ENCODE measurements at places on chromosomes 4 and X.

DNA sequence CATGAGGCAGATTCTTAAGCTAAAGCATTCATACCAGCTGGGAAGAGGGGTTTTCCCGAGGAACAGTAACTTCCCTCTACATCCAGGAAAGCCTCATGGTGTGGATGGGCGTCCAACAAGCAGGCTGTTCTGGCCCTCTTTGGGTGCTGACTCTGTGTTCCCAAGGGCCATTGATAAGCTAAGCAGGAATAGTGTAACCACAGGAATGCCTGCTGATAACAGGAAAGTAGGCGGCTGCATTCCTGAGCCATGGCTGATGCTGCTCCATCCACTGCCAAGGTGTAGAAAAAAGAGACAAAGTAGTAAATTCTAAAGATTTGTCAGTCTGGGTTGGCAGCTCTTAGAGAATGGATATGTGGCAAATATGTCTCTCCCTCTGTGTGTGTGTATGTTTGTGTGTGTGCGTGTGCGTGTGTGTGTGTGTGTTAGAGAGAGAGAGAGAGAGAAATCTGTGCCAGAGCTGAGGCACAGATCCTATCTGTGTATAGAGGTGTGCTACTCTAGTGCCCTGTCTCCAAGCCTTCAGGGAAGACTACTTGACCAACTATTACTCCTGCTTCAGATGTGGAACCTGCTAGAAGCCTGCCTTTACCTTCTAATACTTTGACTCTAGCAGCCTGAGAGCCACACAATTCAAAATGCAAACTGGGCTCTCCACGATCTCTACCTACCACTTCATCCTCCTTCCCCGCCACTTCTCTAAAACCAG, 353.1 kb upstream of the NR3C2 start:
- no peak for DNase-seq

GRCh38 chrX:9464435-9465371, at the start of gene TBL1X:
Gene TBL1X, plus strand, starts transcription at chrX:9465058. Its CDS starts 188,529 bp downstream, at chrX:9653587.
- no peak for DNase-seq

DNA sequence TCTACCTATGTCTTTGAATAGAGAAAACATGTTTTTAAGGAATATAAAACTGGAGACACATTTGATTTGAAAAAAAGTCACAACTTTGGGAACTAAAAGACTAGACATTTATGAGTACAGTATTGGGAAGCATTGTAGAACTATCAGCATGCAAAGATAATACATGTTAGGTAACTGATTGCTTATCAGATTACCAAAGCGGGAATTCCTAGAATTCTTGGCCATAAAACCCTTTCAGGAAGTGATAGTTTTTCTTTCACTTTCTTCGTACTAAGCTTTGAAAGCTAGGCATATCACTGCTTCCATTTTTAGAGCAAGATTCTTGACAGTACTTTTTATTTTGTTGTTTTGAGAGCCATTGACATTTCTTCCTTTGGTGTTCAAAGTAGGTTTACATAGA, 646.6 kb upstream of the PITX2 start:
- no peak for DNase-seq

DNA sequence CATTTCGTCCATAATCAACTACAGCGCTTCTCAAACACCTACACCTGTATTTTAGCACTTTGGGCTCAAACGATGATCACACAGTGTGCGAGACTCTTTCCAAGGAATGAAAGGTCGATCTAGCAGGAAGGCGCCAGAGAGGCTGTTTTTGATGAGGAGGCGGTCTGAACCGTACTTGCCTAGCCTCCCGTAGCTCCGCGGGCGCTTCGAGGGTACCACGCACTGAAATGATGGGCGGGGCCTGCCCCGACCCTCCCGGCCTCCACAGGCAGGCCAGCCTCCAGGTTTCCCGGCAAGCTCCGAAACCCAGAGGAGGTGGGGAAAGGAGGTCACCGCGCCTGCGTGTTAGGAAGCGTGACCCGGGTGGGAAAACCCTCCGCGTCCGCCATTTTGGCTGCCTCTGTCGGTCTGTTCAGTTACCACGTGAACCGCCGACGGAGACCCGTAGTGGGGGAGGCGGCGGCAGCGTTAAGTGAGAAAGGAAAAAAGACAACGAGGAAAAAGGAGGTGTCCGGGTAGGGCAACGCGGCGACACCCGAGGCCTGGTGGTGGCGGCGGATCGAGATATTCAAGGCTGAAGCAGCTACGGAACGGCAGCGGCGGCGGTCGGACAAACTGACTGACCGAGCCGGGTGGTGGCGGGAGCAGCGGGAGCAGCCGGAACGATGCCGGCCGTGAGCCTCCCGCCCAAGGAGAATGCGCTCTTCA, at the start of gene NAA15:
Gene NAA15 (plus strand): TSS at position 393 of the 708 bp plus-strand sequence. CDS start 273 bp downstream, at position 666.
- peak; percentile 95 for DNase-seq

DNA sequence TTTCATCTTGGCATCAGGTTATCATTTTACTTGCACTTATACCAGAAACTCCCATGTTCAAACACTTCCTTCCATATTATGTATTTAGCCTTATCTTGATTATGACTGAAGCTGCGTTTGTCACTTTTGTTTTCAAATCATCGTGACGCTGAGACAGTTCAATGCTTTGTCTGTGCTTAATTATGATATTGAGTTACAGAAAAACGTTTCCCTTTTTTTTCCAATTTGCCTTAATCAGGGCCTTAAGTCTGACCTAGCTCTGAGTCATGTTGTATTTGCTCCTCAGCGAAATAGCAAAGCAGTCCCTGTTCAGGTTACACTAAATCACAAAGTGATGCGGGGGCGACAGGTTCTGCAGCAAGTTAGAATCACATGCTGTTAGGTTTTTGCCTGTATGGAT, 254.7 kb downstream of the AFF2 start:
- no peak for DNase-seq

DNA sequence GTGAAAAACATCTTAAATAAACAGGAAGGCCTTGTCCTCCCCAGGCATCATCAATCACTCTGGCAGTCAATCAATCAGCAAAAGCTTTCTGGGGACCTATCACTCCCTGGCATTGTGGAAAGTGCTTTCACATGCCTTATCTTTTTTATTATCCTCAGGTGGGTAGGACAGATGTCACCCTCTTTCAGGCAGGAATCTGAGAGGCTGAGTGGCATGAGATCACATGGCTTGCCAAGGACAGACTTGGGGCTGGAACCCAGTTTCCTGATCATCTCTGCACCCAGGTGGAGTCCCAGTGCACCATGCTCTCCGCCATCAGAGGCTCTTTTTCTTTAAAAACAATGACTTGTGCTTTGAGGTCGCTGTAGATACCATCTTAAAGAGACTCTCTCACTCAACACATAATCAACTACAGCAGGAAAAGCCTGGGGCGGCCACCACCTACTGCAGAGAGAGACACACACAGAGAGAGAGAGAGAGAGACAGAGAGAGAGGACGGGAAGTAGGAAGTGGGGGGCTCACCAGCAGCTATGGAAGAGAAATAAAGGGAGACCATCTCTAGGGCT, 282.7 kb downstream of the PTTG2 start:
- DNase-seq, result no peak

DNA sequence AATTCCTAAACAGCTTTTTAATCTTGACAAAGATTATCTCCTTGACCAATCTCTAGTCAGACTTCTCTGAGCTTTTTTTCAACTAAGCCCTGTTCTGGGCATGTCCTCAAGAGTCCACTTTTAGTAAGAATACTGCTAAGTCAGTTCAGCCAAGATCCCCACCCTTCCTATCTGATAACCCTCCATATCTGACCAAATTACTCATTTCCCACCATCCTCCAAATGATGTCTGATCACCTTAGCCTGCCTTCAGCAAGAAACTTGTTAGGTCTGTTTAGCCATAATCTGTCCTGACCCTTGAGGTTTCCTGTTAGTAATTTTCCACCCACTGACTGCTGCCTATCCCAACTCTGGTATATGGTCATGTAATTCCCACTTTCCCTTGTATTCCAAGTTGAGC, 65.2 kb downstream of the FAM13A start:
- no peak for DNase-seq

GRCh38 chr4:52069571-52069970, 18.5 kb downstream of the SPATA18 start:
- no peak for DNase-seq

- DNase-seq, result peak; percentile 13
These were observed 964 bp downstream of the VEGFC start for GRCh38 chr4:176791591-176792325.

DNA sequence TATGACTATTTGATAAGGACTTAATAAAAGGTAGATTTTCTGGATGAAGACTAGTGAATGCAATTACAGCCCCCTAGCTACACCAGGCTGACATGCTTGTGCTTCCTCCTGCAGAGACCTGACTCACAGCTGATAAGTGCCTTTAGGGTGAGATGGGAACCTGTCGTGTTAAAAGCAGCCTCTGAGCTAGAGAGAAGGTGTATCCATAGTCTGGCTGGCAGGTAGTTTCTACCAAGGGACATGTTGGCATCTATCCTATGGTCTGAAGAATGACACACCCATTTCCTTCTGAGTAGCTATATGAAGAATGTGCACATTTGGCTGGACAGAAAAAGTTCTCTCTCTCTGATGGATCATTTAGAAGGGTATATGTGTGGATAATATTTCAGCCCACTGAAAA, 64.1 kb downstream of the PARM1 start:
- no peak for DNase-seq

DNA sequence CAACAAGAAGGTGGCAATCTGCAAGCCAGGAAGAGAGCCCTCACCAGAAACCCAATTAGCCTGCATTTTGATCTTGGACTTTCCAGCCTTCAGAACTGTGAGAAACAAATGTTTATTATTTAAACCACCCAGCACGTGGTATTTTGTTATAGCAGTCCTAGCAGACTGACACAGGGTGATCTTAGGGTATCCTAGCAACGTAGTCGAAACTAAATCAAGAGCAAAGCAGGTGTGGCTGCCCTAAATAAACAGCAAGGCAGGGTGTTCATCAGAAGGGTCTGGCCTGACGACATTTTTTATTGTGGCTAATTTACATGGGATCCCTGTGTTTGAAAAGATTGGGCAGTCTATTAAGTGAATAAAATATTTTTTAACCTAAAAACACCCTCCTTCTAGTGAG, 198.8 kb downstream of the VEGFC start:
- no peak for DNase-seq

DNA sequence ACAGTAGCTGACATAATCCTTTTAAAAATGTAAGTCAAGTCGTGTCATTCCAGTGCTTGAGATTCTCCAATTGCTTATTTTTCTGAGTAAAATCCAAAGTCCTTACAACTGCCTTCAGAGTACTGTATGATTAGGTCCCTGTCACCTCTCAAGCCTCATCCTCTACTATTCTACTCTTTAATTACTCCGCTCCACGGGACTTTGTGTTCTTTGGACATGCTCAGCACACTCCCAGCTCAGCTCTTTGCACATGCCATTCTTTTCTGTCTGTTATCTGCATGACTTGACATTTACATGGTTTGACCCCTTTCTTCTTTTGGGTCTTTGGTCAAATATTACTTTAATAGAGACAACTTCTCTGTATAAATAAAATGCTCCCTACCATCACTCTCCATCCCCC, 15.1 kb downstream of the FAM47E start:
- no peak for DNase-seq

DNA sequence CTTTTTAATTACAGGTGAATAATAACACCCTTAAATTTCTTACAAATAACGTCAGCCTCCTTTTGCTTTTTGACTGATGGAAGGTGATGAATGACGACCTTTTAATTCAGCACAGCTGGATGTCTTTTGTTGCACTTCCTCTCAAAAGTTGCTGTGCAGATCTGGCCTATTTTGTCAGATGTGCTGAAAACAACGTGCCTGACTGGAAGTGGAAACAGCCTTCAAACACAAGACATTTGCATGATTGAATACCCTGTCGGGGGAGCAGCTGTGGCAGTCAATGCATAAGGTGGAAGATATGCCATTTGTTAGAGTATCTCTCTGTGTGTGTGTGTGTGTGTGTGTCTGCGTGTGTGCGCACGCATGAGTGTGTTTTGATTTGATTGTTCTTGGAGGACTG, 579.7 kb downstream of the SPRY1 start:
- no peak for DNase-seq

DNA sequence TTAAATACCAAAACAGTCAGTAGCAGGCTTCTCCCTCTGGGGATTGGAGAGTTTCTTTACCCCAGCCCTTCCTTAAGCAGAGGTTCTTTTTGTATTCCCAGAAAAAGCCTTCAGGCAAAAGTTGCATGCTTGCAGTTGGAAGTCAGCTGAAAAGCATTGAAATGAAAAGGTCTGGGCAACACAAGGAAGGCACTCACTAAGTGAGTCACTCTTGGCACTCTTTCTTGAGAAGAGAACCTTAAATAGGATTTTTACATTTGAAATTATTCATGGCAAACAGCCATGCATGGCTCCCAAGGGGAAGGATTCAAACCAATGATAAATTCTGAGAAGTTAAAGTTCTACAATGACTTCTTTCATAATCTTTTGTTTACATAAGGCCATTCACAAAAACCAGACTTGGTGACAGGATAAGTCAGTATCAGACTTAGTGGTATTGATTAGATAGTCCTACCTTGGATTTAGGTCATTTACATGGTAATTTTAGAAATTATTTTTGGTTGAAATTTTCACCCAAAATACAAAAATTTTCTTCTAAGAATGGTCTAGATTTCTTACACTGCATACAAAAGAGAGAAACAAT, 2068.9 kb downstream of the PCDH7 start:
- no peak for DNase-seq

- no peak for DNase-seq
These were observed 197.2 kb upstream of the CNKSR2 start for GRCh38 chrX:21176921-21177571.

DNA sequence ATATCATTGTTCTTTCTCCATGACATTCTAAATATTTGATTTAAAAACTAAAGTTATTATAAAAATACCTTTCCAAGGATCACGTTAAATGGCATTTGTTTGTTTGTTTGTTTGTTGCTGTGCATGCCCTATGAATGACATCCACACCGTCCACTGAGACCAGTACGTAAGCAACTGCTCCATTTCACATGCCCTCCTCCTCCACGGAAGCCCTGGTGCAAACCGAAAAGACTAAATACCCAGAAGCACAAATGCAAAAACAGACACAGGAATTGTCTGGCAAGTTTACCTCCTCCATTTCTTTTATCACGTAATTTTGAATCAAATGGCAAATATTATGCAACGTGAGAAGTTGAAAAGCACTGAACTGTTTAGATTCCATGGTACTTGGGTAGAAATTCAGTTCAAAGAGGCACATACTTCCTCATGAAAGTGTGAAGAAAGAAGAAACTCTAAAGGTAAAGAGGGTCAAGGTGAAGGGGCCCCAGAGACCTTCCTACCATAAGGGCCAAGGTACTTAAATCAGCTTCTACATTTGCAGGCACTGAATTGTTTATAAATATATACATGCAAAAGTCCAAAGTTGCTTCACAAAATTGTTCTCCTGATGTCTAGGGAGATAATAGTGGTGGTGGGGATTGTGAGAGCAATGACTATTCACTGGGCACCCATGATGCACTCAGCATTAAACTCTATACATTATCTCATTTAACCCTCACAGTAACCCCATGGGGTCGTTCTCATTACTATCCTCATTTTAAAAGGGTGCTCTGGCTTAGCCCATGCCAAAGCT, 23.4 kb downstream of the IRF2 start:
- DNase-seq, result no peak

- DNase-seq, result no peak
These were observed 1.0 kb downstream of the LAMP2 start for GRCh38 chrX:120468071-120468470.

GRCh38 chr4:26765515-26765914, 95.1 kb upstream of the STIM2 start:
- DNase-seq, result no peak
